ENCODE measurements at places on chromosomes 16 and 17.

- DNase-seq: no peak
Observed at GRCh38 chr16:50669741-50670140, 11.4 kb downstream of the SNX20 start.

DNA sequence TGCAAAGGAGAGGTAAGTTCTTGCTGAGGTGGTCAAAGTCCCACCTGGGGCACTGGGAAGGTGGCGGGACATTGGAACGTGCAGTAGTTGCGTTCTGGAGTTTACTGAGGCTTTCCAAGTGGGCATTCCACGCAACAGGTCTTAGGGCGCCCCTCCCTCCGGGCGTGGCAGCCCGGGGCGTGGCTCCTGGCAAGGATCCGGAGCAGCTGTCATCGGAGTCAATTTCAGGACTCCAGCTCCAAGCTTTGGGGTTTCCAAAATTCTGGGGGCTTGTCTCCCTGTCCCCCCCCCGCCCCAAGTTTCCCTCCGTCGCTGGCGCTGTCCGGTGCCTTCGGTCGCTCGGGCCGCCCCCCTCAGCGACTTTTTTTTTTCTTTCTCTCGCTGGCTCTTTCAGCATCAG is 43.1 kb upstream of the AMZ2 start:
- DNase-seq: no peak

DNA sequence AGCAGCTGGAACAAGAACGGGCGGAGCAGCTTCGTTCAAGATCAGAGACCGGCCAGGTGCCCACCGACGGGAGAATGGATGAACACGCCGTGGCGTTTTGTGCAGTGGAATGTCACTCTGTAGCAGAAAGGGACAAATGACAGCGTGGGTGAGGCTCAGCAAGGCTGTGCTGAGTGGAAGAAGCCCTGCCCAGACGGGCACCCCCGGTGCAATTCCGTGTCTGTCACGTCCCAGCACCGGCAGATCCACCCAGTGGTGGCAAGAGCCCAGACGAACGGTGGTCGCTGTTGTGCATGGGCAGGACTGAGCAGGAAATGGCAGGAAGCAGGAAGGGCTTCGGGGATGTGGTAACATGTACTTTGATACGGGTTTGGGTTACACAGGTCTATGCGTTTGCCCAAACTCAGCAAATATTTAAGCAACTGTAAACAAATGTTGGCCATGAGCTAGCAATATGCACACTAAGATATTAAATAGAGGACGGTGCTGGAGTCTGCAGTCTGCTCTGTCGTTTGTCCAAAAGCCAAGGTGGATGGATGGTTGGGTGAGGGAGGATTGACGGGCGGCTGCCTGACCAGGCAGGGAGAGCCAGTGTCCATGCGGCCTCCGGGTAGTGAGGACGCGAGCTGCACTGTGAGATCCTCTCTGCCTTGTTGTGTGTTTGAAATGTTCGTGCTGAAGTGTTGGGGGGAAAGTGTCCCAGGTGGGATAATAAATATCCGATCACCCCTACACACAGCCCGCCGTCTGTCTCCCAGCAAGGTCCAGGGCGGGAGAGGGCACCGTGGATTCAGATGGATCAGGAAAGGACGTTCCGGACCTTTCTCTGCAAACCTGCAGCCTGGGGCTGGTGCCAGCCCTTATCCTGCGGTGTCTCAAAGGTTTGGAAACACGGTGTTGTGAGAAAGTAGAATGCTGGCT is 48.4 kb downstream of the COX4I1 start:
- DNase-seq: no peak

- DNase-seq: no peak
Observed at GRCh38 chr16:78383118-78383517, 283.7 kb downstream of the WWOX start.

DNA sequence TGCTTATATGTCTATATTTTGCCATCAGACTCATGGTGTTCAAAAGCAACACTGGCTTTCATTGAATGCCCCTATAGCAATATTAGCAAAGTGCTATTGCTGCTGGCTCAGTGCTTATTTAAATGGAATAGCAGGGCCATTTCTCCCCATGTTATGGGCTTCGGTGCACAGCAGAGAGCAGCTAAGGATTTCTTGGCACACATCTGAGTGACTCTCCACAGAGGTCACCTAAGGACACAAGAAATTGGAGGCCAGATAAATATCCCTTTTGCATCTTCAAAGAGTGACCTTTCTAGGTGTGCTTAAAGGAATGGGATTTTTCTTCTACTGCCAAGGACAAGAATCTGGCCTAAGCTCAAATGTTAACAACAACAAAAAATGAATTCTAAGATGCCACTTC is 751.8 kb downstream of the CDH11 start:
- DNase-seq: no peak

DNA sequence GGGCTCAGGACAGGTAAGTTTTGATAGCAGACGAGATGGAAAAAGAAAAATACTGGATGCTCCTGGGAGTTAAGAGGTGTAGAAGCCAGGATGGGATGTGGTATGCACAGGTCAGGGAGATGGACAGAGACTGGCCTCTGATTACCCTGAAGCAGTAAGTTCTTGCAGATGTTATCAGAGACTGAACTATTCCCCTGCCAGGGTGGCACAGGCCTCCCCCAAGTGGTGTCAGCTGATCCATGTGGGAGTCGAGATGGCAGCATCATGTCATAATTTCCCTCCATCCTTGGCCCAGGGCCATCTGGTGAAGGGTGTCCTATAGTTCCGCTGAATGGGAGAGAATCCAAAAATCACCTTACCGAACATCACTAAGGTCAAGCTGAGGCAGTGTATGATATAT is 14.1 kb upstream of the NKD1 start:
- no peak for DNase-seq

- no peak for DNase-seq
Observed at GRCh38 chr17:78715876-78716275, 66.2 kb downstream of the CYTH1 start.

- no peak for DNase-seq
Observed at GRCh38 chr17:81165246-81166032, at the start of gene PVALEF. Gene PVALEF (plus strand): TSS chr17:81165507. CDS start chr17:81181227, 15,720 bp downstream.

DNA sequence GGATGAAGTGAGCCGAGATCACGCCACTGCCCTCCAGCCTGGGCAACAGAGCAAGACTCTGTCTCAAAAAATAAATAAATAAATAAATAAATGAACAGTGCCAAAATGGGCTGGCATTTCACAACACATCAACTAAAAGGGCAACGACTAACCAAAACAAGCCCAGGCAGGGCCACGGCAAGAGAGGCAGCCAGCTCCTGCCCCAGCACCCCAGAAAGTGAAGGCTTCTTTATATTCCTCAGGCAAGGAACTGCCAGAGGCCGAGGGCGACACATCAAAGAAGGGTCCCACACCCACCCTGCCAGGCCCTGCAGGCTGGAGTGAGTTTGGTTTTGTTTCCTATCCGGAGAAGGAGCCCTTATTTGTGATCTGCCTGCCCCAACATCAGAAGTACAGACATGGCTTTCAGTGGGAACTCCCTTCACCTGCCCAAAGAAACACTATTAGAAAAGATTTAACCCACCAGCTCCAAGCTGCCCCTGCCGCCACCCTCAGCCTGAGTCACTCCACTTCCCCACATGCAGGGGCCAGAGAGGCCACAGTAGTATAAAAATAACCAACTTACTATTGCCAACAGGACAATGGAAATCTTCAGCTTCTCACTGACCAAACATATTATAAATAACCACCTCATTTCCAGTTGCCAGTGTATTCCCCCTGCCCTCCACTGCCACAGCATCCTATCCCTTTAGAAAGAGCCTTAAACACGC is 8.0 kb downstream of the FBXO31 start:
- DNase-seq: no peak

- no peak for DNase-seq
Observed at GRCh38 chr17:73196500-73196899, 3.6 kb downstream of the COG1 start.

GRCh38 chr17:73119631-73120030 is 27.1 kb upstream of the SLC39A11 start:
- DNase-seq: no peak
